NT2/D1 (cell line): ENCODE measurements at places on chromosomes 12 and 14.

GRCh38 chr12:52829986-52830770, 3.9 kb downstream of the KRT79 start:
- no peak for DNase-seq

DNA sequence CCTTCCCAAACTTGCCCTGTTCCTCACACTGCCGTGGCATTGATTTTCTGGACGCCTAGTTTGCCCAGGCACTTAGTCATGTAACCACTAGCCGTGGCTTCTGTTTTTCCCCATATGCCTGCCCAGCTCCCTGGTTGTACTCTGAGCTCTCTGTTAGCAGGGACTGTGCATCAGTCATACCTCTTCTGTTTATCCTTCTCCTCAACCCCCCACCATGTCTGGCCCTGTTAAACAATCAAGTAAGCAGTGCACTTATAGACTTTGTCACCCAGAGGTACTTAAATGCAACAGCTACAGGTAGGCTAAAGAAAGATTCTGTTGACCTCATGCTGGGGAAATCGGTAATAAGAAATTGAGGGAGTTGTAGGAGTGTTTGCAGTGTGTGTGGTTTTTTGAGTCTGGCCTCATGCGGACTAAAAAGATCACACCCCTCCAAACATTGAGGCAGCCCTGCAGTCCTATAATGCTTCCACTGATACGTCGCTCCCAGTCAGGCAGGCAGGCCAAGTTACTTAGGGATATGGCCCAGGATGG, 17.0 kb downstream of the UBE3B start:
- DNase-seq, result no peak

- DNase-seq, result no peak
Measured at GRCh38 chr14:63843796-63844195, 9.0 kb upstream of the SYNE2 start.

GRCh38 chr14:88369496-88369895, 16.0 kb upstream of the SPATA7 start:
- no peak for DNase-seq

- no peak for DNase-seq
Measured at GRCh38 chr14:103021684-103022001, 35.7 kb downstream of the CDC42BPB start.

- no peak for DNase-seq
Measured at GRCh38 chr12:20420557-20420956, 52.2 kb downstream of the PDE3A start.

DNA sequence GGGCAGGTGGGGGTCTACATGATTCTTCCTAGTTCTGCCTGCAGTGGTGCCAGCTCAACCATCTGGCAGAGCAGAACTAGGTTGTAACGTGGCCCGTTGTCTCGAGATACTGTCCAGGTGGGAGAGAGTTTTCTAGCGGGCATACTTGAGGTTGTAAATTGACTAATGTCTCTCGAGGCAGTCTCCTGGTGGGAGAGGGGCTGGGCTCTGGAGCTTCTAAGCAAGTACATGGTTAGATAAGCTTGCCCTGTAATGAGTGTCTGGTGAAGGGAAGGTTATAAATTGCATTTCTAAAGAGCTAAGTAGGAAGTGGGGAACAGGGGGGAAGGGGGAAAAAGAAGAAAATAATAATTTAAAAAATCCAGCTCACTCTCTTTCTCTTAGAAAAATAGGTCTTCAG, 18.1 kb downstream of the BDKRB1 start:
- DNase-seq, result no peak

GRCh38 chr12:63753743-63754142, 26.0 kb upstream of the RXYLT1 start:
- DNase-seq, result no peak

GRCh38 chr12:90965204-90965603, 10.2 kb upstream of the CCER1 start:
- DNase-seq, result no peak

DNA sequence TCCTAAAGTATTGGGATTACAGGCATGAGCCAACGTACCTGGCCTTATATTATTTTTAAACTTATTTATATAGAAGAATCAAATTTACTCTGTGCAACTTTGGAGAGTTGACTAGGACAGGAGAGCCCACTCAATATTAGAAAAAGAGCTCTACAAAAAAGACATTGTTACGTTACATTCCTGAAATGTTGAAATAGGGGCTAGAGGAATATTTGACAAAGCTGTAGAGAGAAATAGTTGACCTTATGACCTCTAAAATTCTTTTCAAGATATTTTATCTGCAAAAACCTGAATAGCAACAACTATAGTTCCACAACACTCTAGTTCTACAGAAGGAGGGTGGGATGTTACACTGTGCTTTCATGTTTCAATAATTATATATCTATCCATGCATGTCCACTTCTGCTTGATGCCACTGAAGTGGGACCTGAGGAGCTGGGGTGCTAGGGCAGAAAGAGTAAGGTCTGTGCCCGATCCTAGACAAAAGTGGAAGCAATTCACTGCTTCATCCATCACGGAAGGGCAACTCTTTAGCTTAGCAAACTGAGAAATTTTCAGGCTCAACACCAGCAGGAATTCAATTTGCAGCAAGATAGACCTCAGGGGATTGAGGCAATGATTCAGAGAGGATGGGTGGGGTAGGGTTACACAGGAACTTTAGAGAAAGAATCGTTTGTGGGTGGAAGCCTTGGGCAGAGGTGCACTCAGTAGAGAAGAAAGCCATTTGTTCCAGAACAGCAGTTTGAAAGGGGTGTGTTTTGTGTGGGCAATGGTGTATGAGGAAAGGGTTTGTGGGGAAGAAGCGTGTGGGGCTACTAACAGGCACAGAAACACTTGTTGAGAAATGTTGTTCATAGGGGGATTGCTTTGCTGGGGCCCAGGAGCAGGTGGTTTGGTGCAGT, 16.0 kb upstream of the RNASE10 start:
- no peak for DNase-seq

GRCh38 chr14:105939810-105940508, 413.6 kb downstream of the TMEM121 start:
- no peak for DNase-seq

GRCh38 chr12:119544765-119545625, 48.6 kb upstream of the TMEM233 start:
- DNase-seq, result peak; percentile 74

DNA sequence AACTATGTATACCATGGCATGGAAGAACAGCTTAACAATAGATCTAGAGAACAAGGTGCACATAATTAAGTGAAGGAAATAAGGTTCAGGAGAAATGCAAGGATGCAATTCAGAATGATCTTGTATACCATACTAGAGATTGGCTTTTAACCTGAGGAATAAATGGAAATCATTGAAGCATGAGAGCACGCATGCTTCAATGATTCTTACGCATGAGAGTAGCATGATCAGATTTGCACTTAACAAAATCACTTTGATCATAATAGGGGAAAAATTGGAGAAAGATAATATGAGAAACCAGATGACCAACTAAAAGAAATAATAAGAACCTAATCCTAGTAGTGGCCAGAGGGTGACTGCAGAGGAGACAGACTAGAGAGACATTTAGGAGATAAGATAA, 133.3 kb upstream of the FSCB start:
- no peak for DNase-seq

GRCh38 chr12:57152639-57153038, 5.2 kb upstream of the LRP1-AS start:
- DNase-seq, result no peak

DNA sequence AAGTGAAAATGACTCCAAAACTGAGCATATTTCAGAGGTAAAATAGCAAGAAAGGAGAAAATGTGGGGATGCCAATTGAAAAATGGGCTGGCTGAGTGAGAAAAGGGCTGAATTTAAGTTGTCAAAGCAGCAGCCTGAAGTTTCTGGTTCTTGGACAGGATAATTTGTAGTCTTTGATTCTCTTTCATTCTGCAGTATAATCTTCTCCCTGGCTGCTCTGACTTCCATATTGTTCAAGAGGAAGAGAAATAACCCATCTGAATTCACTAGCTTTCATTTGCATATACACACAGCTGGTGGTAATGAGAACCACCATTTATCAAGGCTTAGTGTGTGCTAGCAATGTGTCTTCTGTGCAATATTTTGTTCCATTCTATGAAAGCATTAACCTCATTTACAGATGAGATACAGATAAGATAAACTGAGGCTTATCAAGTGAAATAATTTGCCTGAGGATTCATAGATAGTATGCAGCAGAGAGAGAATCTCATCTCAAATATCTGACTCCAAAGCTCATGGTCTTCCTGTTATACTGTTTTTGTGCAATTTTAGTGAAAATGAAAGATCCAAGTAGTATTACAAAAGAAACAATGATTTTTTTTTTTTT, 184.2 kb downstream of the TMTC2 start:
- no peak for DNase-seq

DNA sequence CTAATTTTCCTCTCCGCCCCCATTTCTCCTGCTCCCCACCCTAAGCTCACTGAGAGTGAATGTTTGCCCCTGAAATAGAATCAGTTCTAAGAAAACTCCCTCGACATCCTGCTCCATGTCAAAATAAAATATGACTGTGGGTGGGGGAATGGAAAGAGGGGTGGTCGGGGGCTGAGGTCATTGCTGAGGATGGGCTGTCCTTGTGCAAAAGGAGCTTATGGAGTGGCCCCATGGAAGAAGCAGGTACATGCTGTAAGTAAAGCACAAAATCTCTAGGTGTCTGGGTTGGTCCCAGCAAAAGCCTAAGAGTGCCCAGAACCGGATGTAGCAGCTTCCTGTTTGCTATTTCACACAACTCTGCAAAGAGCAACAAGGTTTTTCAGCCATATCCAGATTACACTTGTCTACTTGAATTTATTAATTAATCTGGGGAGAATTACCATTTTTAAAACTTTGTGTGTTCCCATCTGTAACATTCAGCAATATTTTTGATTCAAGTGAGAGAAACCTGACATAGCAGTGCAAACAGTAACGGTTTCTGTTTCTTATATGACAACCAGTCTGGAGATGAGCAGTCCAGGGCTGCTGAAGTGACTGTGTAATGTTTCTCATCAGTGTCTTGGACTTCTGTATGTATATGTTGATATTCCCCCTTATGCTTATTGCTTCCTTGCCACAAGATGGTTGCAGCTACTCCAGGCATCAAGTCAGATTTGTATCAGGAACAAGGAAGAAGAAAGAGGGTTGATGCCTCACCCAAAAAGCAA, 40.4 kb upstream of the GZMB start:
- no peak for DNase-seq
